ENCODE measurements at places on chromosomes 2 and 18.

GRCh38 chr2:240728827-240729226, 37.2 kb downstream of the AQP12A start:
- no peak for DNase-seq

- no peak for DNase-seq
Observed at GRCh38 chr2:111176867-111177266, 56.2 kb downstream of the BCL2L11 start.

- no peak for DNase-seq
Observed at GRCh38 chr18:65587491-65587890, 163.3 kb upstream of the CDH7 start.

DNA sequence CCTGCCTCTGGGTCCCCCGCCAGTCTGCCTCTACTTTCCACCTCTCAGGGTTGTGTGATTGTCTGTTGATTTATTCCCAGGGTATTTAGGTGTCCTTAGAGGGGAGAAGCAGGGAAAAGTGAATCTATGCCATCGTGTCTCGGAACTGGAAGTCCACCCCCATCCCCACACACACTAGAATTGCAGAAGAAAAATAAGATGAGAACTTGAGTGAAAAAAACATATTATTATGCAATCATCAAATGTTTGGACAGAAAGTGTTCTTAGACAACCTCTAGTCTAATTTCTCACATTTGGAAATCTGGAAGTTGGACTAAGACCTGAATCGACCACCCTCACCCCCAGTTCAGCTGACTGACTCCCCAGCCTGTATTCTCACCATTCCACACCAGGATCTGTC, 14.1 kb upstream of the CASP8 start:
- DNase-seq: no peak

- DNase-seq: no peak
Observed at GRCh38 chr18:36321658-36322407, 24.3 kb downstream of the FHOD3 start.

- no peak for DNase-seq
Observed at GRCh38 chr2:42784204-42784880, 8.0 kb downstream of the HAAO start.

DNA sequence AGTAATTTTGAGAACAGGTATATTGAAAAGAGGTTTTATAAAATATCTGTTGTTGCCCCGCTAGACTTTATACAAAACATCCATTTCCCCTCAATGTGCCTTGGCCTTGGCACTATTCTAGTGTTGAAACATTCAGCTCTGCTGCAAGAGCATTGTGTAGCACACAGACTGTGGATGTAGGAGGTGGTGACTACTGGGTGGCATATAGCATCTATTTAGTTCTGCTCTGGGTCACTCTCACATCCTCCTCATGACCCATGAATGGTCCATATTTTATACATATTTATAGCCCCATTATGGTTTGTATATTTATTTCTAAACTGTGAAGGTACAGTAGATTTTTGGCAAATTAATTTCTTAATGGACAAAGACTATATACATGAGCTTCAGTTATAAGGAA, 1022.0 kb upstream of the CELF4 start:
- DNase-seq: no peak

DNA sequence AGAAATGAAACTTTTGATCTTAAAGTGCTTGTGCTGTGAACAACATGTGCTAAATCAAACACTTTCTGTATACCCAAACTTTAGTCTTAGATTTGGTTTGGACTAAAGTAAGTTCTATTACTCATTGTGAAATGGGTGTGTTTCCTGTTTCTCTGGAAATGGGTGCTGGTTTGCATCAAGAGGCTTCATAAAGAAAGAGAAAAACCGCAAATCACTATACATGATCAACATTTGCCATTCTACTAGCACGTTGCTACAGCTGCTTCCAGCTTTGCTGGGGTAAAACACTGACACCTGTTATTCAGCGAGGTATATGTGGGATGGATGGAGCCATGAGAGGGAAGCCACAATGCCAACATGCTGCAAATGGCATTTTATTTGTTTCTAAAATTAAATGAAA, 547.0 kb upstream of the ACVR2A start:
- DNase-seq: peak; percentile 70

DNA sequence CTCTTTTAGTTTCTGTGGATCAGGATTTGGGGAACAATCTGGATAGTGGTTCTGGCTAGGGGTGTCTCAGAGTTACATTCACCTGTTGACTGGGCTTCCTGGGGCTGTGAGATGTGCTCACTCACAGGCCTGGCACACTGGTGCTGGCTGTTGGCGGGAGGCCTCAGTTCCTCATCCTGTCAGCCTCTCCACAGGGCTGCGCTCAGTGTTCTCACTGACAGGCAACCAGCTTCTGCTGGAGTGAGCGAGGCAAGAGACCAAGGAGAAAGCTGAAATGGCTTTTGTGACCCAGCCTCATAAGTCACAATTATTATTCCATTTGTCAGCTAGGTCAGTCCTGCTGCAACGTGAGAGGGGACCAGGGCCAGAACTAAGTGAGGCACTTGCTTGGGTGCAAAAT, 180.6 kb upstream of the GLI2 start:
- DNase-seq: no peak

GRCh38 chr2:77322431-77322830, 199.7 kb downstream of the LRRTM4 start:
- no peak for DNase-seq

- no peak for DNase-seq
Observed at GRCh38 chr18:25650201-25650941, 298.4 kb upstream of the ZNF521 start.

DNA sequence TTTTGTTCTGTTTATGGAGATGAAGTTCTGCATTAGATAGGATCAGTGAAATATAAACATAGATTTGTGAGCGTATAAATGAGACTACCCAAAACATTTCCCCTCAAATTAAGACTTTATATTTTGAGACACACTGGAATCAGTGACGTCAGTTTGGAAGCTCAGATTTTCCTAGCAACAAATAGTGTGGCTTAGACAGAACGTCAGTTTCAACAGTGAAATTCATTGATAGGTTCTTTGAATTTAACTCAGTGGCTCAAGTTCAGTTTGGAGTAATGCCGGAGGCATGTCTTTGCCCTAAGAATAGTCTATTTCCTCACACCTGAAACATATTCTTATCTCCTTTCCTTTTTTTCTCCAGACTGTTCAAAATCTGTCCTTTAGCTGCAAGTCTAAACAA, 113.6 kb upstream of the ARHGAP15 start:
- DNase-seq: no peak

- no peak for DNase-seq
Observed at GRCh38 chr18:22470248-22471235, 52.8 kb upstream of the CTAGE1 start.

DNA sequence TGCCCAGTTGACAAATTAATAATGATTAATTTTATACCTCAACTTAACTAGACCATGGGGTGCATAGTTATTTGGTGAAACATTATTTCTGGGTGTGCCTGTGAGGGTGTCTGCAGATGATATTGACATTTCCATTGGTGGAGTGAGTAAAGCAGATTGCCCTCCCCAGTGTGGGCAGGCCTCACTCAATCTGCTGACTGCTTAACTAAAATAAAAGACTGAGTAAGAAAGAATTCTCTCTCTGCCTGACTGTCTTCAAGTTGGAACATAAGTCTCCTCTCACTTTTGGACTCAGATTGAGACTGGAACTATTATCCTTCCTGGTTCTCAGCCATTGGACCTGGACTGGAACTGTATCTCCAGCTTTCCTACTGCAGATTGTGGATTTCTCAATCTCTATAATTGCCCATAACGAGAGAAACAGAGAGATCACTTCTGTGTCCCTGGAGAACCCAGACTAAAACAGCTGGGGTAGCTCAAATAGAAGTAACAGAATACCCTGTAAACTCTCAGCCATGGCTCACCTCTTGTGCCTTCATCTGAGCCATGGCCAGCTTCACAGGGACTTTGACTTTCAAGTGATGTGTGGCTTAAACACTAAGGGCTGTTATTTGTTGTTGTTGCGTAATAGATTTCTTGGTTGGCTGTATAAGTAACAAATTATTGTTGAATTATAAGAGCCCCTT, 575.3 kb upstream of the RAB6C start:
- no peak for DNase-seq

DNA sequence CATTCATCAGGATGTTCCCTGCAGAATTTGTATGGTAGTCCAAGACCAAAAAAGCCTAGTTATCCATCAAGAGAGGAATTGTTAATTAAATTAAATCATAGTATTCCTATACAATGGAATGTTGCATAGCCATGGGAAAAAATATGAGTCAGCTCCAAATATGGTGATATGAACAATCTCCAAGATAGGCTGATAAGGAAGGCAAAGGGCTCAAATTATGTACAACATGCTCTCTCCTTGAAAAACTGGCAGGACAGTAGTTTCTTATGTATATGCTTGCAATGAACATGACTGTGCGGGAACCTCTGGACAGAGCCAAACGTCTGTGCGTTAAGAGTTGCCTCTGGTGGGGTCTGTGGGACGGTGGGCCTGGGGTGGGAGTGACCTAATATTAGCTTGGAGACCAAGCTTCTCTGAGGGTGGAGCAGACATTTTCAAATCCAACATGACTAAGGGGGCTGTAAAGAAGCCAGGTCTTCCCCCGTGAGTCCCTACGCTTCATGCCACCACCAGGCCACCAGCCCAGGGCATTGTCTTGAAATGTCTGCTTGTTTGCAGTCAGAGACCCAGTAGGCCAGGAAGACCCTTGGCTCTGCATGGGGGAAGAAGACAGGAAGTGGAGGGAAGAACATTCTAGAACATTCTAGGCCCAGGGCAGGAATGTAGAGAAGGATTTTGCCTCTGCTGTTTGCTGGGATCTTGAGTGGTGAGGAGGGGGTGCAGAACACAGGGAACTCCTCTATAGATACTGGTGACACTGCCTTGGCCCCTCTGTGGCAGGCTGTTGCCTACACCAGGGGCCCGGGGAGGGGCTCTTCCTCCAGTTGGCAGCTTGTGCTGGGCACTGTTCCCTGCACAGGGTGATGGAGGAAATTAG, 244.0 kb upstream of the HS6ST1 start:
- no peak for DNase-seq

GRCh38 chr18:79903787-79904356, 47.6 kb downstream of the SLC66A2 start:
- no peak for DNase-seq

GRCh38 chr2:143347901-143348414, 218.7 kb downstream of the ARHGAP15 start:
- no peak for DNase-seq

- no peak for DNase-seq
Observed at GRCh38 chr2:5661362-5661761, 30.8 kb upstream of the SOX11 start.

GRCh38 chr2:29632018-29632417, 289.4 kb downstream of the ALK start:
- DNase-seq: no peak

DNA sequence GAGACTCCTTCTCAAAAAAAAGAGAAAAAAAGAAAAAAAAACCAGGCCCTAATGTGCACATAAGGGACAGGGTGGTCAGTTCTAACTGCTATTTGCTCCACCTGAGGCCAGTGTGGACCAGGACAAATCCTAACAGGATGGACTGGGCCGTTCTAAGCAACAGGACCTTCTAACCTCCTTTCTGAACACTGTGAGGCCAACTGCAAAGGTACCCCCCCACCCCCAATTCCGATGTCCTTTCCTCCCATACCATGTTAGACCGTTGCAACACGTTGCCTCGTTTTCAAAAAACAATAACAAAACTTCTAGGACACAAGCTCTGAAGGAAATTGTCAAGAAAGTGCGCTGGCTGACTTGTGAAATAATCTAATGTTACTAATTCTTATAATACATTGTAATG, 1.2 kb downstream of the THAP4 start:
- DNase-seq: no peak

DNA sequence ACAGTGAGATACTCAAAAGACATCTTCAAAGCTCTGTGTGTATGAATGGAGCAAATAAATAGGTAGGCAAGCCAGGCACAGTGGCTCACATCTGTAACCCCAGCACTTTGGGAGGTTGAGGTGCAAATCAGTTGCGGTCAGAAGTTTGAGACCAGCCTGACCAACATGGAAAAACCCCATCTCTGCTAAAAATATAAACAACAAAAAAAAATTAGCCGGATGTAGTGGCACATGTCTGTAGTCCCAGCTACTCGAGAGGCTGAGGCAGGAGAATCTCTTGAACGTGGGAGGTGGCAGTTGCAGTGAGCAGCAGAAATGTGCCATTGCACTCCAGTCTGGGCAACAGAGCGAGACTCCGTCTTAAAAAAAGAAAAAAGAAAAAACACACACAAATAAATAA, 945.1 kb upstream of the PIK3C3 start:
- no peak for DNase-seq

DNA sequence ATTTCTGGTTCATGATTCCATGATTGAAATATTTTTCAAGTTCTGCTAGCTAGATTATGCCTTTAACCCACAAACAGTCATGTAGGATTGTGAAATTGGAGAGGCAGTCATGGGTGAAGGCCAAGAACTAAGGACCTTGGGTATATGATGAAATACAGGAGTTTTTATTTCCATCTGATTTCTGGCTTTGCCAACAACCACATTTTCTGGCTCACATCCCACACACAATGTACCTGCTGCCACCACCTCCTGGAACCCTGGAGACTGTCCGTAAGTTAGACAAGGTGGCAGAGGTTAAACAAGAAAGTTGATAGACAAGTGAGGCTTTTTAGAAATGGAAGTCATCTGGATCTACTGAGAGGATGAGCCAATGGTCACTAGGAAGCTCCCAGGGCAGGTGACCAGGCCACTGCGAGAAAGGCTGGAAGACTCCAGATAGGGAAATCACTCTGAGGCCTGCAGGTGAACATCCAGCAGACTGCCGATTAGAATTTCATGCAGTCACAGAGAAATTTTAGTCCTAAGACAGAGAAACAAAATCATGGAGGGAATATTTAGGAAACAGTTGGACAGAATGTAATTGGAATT, 402.0 kb downstream of the ALK start:
- DNase-seq: no peak

- DNase-seq: no peak
Observed at GRCh38 chr2:31937741-31938140, 73.1 kb downstream of the MEMO1 start.
